SJCRH30 (cell line): ENCODE measurements at places on chromosomes 2 and 18.
A peak's percentile ranks its signal among the peaks of the same experiment; 100 is the strongest.

GRCh38 chr18:10168477-10168876 lies 254.7 kb downstream of the VAPA start:
- DNase-seq = no peak

DNA sequence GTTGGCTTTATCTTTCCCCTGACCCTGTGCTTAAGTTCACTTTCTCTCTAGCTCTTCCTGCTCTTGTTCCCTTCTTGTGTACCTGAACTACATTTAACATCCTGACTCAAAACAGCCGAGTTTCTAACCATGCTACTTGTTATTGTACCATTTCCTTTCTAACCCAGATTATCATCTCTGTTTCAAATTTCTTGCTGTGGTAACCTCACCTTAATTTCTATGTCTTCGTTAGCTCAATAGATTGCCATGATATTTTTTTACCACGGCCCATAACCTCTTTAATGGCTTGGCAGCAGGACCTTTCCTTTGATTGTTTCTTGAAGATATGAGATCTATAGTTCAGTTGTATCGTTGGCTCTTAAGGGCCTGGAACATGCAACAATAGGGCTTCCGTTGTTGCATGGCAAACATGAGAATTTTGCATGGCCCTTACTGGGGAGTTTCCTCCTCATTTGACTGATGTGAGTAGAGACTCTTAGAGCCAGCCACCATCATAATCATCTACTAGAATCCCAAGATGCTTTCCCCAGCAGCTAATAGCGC lies 11.1 kb downstream of the CFAP36 start:
- no peak for DNase-seq

DNA sequence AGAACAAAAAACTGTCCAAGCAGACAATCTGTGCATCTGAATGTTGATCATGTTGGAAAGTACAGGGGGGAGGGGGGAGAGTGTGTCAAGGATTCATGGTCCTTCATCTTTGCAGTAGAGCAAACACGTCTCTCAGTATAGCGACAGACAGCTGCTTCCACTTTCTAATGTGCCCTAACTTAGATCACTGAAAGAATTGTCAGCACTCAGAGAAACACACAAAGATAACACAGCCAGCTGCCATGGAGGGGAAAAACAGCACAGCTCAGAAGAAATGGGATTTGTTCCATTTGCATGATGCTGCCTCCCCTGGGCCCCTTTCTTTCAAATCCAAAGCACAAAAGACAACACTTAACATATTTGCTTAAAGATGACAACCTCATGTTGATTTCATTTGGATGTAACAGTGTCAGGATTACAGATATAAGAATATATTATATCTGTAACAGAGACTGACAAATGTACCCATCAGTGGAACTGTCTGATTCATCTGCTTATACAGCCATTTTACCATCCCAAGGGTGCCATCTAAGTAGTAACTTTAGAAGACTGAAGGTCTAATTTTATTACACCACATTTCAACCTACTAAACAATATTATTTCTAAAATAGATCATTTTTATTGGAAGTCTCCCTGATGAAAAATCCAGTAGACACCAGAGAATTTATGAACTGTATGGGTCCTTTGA lies 17.7 kb downstream of the FIGN start:
- DNase-seq = peak; percentile 48

DNA sequence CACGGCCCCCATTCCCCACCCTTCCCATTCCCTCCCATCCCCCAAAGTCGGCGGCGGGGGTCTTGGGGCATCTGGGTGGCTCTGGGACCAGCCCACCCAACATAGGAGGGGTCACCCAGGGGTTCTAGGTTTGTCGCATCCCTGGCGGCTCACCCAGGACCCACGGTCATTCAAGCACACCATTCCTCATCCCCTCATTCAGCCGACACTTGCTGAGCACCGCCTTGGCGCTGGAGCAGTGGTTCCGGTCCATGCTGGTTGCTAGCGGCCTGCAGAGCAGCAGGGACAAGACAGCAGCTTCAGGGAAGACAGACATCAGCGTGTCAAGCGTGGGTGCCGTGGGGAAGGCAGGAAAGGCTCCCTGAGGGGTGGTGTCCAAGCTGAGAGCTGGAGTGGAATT lies 50.5 kb upstream of the OTOS start:
- DNase-seq = no peak

DNA sequence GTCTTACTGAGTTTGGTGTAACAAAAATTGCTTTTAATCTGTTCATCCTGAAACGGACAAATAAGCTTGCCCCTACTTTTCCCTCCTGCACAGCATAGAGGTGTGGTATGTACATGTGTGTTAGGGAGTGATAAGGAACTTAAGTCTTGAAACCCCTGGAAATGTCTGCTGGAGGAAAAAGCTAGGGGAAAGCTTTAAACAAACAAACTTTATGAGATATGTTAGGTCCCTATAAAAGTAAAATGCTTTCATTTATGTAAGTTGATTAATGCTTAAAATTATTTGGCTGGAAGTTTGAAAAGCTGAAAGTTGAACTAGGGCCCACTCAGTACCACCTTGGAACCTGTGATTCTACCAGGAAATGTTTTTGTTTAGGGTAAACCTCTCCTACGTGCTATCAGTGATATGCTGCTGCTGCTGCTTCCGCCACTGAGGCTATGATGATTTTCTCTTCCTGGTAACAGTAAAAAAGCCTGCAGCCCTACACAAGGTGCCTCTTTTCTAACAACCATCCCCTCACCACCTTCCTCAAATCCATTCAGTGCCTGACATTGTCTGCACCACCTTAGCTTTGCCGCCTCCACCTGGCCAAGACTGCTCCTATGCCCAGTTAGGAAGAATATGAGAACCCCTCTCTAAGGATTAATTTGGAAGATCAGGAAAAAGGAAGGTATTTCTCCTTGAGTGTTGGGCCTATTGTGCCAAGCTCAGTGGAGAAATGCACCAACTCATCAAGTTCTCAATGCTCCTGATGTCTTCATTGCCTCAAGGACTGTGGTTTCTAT lies 2.5 kb upstream of the YES1 start:
- DNase-seq = no peak

DNA sequence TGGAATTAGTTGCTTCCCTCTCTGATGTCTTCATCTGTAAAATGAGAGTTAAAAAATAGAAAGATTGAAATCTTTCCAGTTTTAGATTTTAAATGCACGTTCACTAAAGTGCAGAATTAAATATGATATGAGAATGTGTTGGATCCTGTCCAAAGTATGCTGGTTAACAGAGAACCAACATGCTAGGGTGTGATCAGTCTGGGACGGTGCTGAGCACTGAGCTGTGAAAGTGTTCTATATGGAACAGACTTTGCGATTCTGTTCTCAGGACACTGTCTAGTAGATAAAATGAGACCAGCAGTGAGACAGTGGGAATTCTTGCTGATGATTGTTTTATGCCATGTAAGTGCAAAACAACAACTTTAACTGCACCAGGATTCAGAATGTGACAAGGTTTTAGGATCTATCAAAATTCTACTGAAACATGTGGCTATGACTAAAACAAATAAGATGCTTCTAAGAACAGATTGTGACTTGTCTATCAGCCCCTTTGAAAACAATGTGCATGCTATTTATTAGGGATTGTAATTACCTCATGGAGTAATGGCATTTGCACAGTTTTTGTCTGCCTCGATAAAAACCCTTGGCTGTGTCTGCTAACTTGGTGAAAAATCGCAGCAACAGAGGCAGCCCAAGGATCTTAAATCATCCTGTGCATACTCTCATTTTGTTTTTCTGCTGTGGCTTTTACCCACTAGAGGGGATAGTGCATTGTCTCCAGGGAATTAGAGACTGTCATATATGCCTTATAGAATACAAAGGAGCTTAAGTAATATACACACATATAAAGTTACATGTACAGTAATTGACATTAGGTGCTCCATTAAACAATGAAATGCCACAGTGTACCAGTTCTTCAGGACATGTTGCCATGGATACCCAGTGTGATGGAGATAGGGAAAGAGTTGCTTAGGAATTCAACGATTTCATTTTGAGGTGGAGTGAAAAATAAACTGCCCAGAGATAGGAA lies 55.1 kb downstream of the MAP3K20 start:
- no peak for DNase-seq

- DNase-seq = no peak
Measured at GRCh38 chr2:146893500-146894041, 951.3 kb upstream of the ACVR2A start.

- no peak for DNase-seq
Measured at GRCh38 chr2:29373870-29374269, 258.7 kb downstream of the CLIP4 start.

GRCh38 chr2:10079266-10079869 lies 843 bp downstream of the CYS1 start:
- DNase-seq = peak; percentile 52

GRCh38 chr2:166090908-166091307 lies 36.9 kb downstream of the SCN1A start:
- DNase-seq = no peak

- DNase-seq = no peak
Measured at GRCh38 chr2:86323273-86324021, 14.0 kb downstream of the REEP1 start.

- no peak for DNase-seq
Measured at GRCh38 chr2:164600763-164601162, 20.5 kb downstream of the GRB14 start.

- no peak for DNase-seq
Measured at GRCh38 chr18:79809482-79810192, 11.9 kb downstream of the KCNG2 start.

- DNase-seq = no peak
Measured at GRCh38 chr2:215620528-215620927, 184.7 kb upstream of the FN1 start.

- DNase-seq = no peak
Measured at GRCh38 chr2:86453836-86454235, 12.7 kb downstream of the KDM3A start.

GRCh38 chr2:106970471-106971261 lies 84.7 kb upstream of the ST6GAL2 start:
- no peak for DNase-seq

DNA sequence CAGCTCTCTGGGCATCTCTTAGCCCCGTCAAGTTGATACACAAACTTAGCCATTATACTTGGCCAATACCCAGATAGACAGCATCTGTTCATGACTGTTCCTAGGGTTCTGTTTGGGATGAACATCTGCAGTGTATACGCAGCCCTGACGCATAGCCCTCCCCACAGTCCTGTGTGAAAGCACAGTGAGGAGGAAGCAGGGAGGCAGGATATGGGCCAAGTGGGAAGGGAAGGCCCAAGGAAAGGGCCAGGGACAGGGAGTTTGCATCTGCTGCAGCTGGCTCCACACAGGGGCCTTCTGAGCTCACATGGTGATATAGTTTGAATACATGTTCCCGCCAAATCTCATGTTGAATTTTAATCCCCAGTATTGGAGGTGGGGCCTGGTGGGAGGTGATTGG lies 80.2 kb downstream of the CMPK2 start:
- no peak for DNase-seq
